NCI-H1930 (cell line): ENCODE measurements at places on chromosomes 7 and 10.

DNA sequence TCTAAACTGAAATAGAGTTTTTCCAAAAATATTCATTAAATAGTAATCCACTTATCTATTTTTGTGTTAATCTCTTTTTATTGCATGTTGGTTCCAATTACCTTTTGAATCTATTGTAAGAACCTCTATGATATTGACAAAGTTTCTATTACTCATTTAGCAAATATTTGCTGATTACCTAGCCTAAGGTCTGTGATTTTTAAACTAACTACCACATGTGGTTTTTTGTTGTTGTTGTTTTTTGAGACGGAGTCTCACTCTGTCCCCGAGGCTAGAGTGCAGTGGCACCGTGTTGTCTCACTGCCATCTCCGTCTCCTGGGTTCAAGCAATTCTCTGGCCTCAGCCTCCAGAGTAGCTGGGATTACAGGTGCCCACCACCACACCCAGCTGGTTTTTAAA lies 2.0 kb upstream of the ASB13 start:
- no peak for DNase-seq

- no peak for DNase-seq
These were observed 984.4 kb upstream of the AUTS2 start for GRCh38 chr7:68613897-68614296.

- no peak for DNase-seq
These were observed 286.2 kb downstream of the KCNMA1 start for GRCh38 chr10:77351386-77351785.

- DNase-seq = peak; percentile 59
These were observed at the start of gene KIAA1549 for GRCh38 chr7:138981332-138982203. TSS of gene KIAA1549 (minus strand) at chr7:138981389. CDS start at chr7:138981269, 120 bp downstream.

GRCh38 chr7:11358637-11359036 lies 385.0 kb downstream of the PHF14 start:
- DNase-seq = no peak

- no peak for DNase-seq
These were observed 273.1 kb upstream of the NEBL start for GRCh38 chr10:21170216-21170615.

DNA sequence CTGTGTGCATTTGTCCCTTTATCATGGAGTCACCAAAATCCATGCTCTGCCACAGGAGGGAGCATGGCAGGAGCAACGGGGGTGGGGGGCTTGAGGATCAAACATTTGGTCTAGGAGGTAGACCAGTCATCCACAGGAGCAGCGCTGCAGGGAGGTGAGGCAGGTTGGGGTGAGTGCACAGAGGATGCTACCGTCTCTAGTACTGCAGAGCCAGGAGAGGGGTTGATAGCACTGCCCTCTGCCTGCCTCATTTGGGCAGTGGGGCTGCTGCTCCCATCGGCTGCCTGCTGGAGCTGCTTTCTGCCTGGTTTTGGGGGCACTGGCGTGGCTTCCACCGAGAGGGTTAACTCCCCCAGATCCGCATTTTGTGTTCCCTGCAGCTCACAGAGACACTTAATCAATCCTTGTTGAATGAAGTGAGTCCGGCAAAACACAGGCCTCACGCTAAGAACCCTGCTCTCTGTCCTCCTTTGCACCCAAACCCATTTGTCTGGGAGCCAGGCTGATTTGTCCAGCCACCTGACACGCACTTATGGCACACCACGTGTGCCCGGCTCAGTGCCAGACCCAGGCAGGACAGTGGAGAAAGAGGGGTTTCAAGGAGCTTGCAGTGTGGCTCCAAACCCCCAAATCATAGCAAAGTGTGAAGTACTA lies 527.1 kb upstream of the FOXK1 start:
- no peak for DNase-seq

DNA sequence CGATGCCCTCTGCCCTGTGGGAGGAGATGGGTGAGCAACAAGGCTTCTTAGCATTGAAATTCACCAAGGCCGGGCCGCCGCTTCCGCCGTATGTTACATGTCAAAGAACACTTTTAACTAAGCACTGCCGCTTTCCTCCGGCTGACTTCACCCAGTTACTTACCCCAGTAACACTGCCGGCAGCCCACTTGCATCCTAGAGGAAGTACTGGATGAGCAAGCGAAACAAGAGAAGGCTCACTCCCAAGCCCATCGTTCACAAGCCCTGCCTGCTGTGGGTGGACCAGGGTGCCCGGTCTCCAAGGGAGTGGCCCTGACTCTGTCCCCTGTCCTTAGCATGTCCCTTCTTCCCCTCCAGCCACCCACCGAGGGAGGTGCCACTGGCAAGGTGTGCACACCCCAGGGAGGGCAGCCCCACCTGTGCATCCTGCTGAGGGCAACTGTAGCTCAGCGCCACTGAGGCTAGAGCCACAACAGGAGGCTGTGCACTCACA lies 73.1 kb upstream of the EBF3 start:
- DNase-seq = no peak

DNA sequence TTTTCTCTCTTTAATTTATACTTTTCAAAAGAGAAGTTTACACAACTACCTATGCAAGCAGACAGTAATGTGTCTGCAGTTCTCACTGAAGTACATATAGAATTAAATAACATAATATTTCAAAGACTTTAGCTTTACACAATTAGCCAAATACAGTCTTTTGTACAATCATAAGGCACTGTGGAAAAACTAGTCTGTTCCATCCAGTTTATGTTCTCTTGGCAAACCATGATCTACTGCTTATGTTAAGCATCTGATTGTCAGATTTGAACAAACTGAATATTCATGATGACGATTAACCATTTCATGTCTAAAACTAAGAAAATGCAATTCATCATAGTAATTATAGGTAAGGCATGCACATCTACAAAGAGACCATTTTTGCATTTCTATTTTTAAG lies 842 bp downstream of the SEMA3A start:
- no peak for DNase-seq

DNA sequence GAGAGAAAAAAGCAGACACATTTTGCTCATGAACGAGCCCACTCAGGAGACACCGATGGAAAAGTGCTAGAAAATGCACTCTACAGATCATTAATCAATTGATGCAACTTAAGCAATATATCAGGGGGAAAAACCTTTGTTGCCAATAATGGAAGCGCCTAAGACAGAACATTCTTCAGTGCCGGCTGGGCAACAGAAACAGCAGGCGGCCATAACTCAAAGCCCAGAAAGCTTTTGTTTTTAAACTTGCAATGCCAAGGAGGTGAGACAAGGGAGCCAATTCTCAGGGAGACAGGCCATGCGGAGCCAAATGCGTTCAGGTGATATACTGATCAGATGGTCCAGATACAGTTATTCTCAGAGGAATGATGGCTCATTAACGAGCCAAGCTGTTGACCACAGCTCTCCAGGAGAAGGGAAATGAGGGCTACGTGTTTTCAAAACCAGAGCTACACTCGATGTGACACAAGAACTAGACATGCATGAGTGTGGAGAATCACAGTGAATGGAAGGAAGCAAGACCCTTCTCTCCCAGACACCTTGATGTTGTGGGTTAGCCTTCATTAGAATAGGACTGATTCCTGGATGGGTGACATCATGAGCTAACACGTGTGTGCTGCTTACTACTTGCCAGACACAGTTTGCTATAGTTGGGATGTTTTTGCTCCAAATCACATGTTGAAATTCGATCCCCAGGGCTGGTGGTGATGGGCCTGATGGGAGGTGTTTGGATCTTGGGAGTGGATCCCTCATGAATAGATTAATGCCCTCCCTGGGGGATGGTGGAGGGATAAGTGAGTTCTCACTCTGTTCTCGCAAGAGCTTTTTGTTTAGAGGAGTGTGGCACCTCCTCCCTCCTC lies 79.1 kb upstream of the KCNMA1 start:
- DNase-seq = no peak
